ENCODE measurements at places on chromosomes 4 and X. TPM values are rescaled to one million over a fixed set of nuclear protein-coding genes. Genes with fewer than 3 reads are reported as not detected.

Gene LRRC66
- 0.32 TPM for total RNA-seq

Gene GPC3
- not detected for total RNA-seq

Gene NBDY
- total RNA-seq = 8.7 TPM

Gene TAF9B
- 12.4 TPM for total RNA-seq

Gene ABCG2
- 0.76 TPM for total RNA-seq

Gene PPP2R2C
- not detected for total RNA-seq

Gene MGAT4D
- total RNA-seq = not detected

Gene TCEAL6
- total RNA-seq = not detected

Gene OSTC
- total RNA-seq = 319 TPM

Gene CSAG2
- not detected for total RNA-seq

Gene SOX3
- not detected for total RNA-seq

Gene PIR
- total RNA-seq = 0.76 TPM

Gene NSG1
- 0.86 TPM for total RNA-seq

Gene SOD3
- total RNA-seq = 3.8 TPM

Gene GLOD5
- total RNA-seq = not detected

GRCh38 chr4:186700746-186701145 lies 22.9 kb downstream of the FAT1 start:
- DNase-seq = peak; percentile 97

DNA sequence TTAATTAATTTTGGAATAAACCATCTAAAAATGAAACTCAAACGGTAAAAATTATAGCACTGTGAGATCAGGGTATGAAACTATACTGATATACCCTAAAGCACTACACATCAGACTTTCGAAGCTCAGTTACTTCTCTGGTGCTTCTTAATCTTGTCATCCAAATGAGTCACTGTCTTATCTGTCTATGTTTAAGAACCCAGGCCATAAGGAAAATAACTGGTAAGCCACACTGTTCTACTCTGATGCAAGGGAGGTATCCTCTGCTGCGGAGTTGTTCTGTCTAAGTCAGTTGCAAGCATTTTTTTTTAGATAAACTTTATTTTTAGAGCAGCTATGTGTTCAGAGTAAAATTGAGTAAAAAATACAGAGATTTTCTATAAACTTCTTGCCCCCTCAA lies 830.8 kb upstream of the POU3F4 start:
- no peak for DNase-seq

GRCh38 chr4:148302416-148302815 lies 139.8 kb downstream of the NR3C2 start:
- DNase-seq = no peak

DNA sequence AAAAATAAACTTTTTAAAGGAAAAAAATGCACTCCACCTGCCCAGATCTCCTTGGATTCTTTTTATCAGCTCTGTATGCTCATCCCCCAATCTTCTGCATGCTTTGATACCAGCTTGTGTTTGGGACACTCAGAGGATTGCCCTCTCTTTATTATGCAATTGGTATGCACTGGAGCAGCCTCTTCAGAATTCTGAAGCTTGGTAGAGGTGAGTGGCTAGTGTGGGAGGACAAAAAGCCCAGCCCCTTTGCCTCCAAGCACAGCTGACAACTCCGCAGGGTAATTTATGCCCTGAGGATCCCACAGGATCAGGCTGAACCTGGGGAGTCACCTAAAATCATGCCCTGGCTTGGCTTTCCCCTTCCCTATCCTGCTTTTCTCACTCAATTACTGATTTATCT lies 16.7 kb downstream of the IL21 start:
- DNase-seq = peak; percentile 13

GRCh38 chr4:4887426-4887825 lies 28.0 kb downstream of the MSX1 start:
- DNase-seq = no peak

- no peak for DNase-seq
These were observed 2.8 kb downstream of the PCDH19 start for GRCh38 chrX:100407147-100407783.

- DNase-seq = peak; percentile 58
These were observed 29.3 kb downstream of the RAP1GDS1 start for GRCh38 chr4:98290511-98290910.

GRCh38 chr4:173046818-173047217 lies 121.8 kb upstream of the GALNT7 start:
- no peak for DNase-seq

- peak; percentile 3 for DNase-seq
These were observed 1668.1 kb upstream of the AGA start for GRCh38 chr4:179110356-179110755.

DNA sequence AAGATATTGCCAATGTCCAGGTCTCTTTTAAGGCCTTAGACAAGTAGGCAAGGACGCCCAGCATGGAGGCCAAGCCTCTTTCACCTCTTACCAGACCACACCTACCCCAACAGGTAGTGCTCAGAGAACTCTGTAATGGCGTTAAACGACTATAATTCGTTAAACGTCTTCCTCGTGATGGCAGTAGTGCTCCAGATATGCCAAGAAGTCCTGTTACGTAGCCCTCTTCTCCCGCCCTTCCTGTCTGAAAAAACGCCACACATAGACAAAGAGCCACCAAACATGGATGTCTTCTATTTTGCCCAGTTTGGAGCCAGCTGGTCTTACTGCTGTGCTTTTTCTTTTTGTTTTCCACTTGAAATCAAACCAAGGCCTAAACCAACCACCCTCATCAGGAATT lies 190.7 kb downstream of the OR13H1 start:
- DNase-seq = no peak

DNA sequence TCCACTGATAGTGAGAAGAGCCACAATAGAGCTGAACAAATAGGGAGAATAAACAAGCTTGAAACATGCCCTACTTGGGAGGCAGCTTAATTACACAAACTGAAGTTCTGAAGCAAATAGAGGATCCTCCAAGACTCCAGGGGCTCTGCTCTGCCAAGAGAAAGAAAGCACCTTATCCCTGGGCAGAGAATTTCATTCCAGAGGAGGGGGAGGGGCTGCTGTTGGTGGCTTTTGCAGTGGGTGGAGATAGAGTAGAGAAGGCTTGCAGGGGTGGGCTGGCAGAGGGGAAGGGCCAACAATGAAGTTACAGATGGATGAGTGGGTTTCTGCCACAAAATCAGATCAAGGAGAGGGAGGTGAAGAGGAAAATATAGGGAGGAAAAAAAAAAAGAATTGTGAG lies 1.0 kb upstream of the LPAR4 start:
- no peak for DNase-seq

DNA sequence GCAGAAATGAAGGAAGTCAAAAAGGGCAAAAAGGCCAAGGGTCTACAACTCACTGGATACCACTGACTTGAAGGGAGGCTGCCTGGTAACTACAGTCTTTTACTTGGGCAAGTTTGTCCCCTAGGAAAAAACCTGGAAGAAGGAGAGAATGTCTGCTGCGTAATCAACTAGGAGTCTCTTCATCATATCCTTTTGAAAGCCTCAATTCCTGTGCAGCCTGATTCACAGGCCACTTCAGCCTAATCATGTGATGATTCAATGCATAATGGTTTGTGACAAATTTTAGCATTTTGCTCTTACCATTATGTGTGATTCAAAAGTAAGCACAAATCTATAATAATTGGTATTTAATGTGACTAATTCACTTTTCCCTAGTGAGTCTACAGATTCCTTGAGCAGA lies 273.6 kb downstream of the FRMPD4 start:
- no peak for DNase-seq

DNA sequence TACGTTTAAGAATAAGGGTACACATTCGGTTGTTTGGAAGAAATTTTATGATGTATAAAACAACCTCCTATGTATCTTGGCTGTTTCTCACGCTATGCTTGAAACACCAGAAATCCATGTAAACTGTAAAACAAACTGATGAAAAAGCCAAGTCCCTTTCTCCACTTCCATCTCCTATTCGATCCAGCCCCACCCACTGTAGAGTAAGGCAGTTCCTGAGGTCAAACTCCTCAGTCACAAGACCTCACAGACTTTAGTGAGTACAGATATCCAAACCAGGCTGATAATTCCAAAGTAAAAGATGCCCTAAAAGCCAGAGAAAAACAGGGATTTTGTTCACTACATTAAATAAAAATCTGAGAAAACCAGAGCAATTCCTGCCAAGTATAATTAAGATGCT lies 45.6 kb downstream of the ARHGEF38 start:
- DNase-seq = no peak

GRCh38 chr4:4418676-4419390 lies 31.9 kb downstream of the NSG1 start:
- DNase-seq = no peak

- no peak for DNase-seq
These were observed 29.0 kb downstream of the CNOT6L start for GRCh38 chr4:77790146-77790545.

- no peak for DNase-seq
These were observed 97.2 kb upstream of the CLNK start for GRCh38 chr4:10781805-10782204.

DNA sequence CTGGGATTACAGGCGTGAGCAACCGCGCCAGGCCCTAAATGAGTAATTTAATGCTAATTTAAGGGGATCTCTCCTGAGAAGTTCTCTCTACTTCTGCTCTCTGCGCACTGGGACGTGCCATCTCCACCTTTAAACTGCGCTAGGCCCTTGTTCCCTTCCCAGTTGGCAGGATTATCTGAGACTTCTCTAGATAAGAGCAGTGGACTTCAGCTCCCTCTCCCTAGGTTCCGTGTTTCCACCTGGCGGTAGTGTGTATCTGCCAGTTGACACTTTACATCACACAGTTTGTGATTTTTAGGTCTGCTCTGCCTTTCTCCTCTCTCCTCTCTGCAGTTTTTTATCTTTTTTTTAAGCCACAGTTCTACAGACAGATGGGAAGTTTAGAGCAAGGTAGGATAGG lies 40.2 kb downstream of the ARHGAP10 start:
- DNase-seq = no peak

GRCh38 chrX:100643956-100644860 lies at the start of gene SRPX2:
TSS of gene SRPX2 (plus strand) at chrX:100644199. CDS start at chrX:100646323, 2,124 bp downstream.
- peak; percentile 90 for DNase-seq

- no peak for DNase-seq
These were observed 326.0 kb upstream of the F9 start for GRCh38 chrX:139204571-139204897.

- peak; percentile 31 for DNase-seq
These were observed 25.6 kb downstream of the ZRSR2 start for GRCh38 chrX:15815779-15816437.

GRCh38 chr4:16206848-16207247 lies 19.4 kb downstream of the TAPT1 start:
- DNase-seq = peak; percentile 20

DNA sequence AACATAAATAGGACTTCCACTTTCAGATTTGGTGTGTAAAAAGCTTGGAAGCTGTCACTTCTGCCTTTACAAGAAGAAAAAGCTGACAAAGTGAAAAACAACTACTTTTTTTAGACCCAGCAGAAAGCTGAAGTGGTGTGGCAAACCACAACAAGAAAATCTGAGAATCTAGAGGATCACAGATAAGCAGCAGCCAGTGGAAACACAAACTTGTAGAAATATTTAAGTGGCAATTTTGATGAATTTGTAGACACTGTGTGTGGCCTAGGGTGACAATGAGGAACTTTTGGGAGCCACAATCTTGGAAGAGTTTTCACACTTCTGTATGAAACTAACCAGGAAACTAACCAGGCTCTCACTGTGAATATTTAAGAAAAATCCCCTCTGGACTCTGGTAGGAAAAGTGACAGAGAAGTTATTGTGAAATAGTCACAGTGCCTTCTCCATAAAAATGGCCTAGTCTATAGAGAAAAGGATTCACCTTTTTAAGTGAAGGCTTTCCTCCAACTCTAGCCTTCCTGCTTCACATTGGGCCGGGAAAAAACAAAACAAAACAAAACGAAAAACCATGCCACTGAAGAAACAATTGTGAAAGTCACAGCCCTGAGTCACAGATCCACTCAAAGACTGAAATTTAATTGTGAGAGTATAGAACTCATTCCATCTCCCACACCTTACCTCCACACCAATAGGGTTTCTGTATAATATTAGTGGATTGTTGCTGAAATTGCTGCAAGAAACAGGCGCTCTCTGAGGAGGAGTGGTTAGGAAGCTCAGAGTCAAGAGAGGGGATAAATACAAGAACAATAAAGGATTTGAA lies 26.7 kb upstream of the GUCY1A1 start:
- DNase-seq = no peak

GRCh38 chr4:102449751-102450352 lies 51.3 kb upstream of the NFKB1 start:
- DNase-seq = peak; percentile 73

DNA sequence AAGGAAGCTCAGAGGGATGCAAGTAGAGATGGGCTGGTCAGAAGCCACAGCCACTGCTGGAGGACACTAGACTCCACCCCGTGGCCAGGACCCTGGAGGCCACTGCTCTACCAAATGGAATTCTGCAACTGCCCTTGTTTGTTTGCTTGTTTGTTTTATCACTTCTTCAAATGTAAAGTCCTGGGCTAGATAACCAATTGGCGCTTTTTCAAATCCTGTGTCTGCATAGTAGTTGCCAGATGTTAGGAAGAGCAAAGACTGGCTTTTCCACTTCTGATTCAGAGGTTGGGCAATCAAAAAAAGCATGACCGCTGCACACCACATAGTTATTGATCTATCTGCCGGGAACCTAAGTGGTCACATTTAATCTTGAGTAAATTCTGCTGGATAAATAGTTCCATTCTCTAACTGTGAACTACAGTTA lies 255.2 kb upstream of the SFRP2 start:
- DNase-seq = peak; percentile 59

- no peak for DNase-seq
These were observed 511.8 kb downstream of the TRAM1L1 start for GRCh38 chr4:116573540-116573939.

DNA sequence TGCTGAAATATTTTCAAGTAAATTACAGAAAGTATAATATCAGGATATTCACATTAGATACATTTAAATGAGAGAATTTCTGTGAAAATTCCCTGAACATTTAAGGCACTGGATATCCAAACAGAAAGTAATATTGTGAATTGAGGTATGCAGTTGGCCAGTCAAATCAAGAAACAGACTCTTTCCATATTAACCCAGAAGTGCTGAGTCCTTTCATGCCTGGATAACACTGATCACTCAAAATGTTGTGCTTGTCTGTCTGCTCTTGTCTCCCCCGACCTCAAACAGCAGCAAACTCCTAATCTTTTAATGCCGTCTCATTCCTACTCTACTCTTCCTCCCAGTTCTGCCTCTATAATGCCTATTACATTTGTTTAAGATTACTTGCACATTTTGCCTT lies 51.2 kb downstream of the TBC1D9 start:
- no peak for DNase-seq

DNA sequence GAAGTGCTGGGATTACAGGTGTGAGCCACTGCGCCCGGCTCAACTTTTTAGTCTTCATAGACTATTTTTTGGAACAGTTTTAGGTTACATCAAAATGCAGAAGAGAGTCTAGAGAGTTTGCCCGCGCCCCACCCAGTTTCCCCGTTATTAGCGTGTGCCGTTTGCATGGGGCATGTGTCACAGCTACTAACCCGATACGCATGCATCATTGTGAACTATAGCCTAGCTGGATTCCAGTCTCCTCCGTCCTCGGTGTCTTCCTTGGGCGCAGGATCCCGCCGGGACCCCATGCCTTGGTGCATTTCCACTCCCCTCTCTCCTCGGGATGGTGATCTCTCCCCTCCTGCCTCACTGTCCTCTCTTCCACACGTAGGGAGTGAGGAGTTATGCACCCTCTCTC lies 85.5 kb upstream of the ADRA2C start:
- no peak for DNase-seq

All from GM23248 (cell line).